Activated naive CD4-positive, alpha-beta T cell (primary cell): ENCODE measurements at places on chromosomes 11 and 22.

GRCh38 chr11:83069441-83070043 lies 2.2 kb downstream of the RAB30 start:
- DNase-seq = no peak

- no peak for DNase-seq
These were observed 550.6 kb downstream of the SOX6 start for GRCh38 chr11:15805726-15806125.

DNA sequence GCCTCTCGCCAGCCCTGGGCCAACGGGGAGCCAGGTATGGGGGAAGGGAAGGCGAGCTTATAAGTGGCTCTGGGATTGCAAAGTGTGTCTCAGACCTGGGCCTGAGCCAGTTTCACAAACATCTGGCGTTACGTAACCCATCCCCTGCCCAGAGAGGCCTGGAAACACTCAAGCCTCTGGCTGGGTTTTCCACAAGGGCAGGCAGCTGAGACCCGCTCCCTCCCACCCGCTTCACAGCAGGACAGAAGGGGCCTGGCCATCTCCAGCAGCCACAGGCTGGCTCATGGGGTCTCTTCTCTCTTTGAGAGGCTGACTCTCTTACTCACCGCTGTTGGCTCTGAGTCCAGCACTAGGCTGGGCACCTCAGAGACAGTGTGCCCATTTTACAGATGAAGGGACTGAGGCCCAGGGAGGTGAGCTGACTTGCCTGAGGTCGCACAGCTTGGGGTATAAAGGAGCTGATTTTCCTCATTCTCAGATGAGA lies 44.5 kb downstream of the TRIOBP start:
- DNase-seq = no peak

DNA sequence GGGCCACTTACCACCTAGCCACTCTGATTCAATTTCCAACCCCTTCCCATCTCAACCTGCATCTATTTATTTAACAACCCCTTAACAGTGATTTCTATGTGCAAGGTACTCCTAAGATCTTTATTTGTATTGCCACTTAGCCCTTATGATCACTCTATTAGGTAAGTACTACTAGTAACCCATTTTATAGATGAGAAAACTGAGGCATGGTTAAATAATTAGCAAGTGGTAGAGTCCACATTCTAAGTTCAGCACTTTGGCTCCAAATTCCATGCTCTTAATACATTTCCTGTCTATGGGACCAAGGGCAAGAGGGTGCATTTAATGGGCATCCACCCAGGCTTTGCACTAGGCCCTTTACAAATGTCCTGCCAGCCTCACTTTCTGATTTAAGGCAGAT lies 38.1 kb upstream of the CSNK2A3 start:
- no peak for DNase-seq

DNA sequence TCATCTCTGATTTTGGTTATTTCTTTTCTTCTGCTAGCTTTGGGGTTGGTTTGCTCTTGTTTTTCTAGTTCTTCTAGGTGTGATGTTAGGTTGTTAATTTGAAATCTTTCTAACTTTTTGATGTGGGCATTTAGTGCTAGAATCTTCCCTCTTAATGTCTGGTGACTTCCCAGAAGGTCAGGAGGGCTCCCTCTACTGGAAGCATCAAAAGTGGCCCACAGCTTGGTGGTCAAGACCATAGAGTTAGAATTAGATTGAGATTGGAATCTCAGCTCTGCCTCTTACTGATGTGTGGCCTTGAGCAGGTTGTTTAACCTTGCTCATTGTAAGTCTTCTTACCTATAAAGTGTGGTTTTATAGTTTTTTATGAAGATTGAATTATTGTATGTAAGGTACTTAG lies 99.3 kb downstream of the FDX1 start:
- no peak for DNase-seq

DNA sequence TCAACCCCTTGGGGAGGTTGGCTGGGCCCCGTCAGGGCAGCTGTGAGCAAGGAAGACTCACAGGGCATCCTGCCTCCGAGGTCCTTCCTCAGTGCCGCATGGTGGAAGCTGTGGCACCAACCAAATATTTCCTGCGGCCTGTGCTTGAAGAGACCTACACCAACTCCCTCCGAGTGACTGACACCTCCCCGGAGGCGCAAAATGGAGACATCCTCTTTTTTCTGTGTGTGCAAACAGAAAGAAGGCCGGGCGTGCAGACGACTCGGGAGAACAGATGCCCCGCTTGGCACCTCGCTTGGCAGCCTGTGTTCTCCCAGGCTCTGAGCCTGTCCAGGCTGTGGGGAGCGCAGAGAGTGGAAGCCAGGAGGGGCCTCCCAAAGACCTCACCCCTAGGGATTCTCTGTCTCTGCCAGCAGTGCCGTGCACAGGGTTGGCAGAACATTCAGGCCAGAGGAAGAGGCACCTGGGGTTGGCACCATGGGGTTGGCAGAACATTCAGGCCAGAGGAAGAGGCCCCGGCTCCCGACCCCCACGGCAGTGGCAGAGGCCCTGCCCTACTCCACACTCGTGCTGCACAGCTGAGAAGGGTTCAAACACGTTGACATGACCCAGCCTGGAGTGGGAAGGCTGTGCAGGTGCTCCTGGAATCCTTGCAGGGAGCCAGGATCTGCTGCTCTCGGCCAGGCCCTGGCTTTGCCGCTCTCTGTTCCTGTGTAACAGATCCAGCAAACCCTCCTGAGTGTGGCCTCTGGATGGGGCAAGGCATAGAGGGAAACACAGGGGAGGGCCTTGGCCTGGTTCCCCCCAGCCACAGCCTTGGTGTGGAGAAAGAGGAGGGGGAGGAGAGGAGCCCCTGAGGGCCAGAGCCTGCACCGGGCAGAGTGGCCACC lies 805.5 kb downstream of the BRD1 start:
- DNase-seq = no peak

- DNase-seq = no peak
These were observed 124.7 kb upstream of the APOA1 start for GRCh38 chr11:116962108-116962507.

DNA sequence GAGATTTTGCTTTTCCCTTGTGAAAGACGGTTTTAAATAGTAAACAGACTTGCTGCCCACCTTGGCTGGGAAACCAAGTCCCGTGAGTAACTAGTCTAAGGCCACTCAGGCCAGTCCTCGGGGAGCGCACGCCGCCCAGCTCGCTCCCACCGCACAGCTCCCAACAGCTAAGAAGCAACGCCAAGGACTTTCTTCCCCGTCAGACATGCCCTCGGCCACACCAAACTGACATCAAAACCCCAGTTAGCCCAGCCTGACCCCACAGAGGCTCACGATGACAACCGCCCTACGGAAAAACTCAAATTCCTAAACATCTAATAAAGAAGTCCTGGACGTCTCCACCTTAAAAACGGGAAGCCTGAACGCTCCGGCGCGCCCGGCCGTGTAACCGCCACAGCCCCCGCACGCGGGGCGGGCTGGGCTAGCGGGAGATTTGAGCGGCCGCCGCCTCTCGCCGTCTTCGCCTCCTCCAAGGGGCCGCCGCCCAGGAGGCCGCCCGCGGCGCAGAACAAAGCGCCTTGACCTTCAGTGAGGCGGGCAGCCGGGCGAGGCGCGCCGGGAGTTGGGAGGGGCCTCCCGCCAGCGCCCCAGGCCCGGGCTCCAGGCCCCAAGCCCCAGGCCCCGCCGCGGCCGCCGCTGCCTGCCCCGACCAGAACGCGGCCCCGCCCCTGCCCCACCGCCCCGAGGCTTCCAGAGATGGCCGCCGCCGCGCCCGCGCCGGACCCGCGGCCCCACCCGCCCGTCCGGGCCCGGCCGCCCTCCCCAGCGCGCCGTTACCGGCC lies 486 bp downstream of the NAP1L4 start:
- DNase-seq = peak; percentile 46

DNA sequence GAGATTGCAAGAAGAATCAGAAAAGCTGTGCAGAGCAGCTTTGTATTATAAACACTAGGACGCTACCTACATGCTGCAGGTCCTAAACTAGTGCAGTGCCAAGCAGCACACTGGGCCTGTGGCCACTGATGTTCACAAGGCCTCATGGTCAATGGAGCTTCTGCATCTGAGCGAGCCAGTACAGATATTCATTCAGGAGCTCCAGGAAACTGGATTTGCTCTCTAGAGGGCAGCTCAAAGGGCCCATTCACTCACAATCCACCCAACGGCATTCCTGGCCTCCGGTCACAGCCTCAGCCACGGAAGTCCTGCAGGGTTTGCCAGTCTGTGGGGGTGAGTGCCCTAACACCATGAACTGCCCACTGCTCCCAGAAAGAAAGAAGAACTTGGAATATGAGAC lies 5.8 kb upstream of the TBC1D10A start:
- no peak for DNase-seq

DNA sequence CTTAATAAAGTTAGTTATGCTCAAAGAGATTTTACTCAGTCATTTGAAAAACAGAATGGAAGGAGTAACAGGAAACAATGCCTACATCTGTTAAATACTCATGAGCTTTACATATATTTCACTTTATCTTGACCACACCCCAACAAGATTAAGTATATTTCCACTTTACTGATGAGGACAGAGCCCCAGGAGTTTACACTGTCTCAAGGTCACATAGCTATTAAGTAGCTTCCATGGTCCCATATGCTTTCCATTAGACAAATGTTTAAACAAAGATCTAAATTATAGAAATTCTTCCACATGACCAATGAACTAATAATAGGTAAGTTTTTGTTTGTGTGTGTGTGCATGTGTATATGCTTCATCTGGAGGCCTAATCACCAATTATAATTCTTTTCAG lies 30.2 kb downstream of the MRTFA start:
- DNase-seq = no peak

- DNase-seq = no peak
These were observed 25.0 kb upstream of the OAF start for GRCh38 chr11:120185706-120186455.

GRCh38 chr11:6531267-6531752 lies 34.2 kb downstream of the DNHD1 start:
- DNase-seq = no peak

GRCh38 chr11:86014221-86014620 lies 54.7 kb downstream of the PICALM start:
- no peak for DNase-seq

- DNase-seq = no peak
These were observed 63.7 kb downstream of the MACROD1 start for GRCh38 chr11:64102005-64102738.

DNA sequence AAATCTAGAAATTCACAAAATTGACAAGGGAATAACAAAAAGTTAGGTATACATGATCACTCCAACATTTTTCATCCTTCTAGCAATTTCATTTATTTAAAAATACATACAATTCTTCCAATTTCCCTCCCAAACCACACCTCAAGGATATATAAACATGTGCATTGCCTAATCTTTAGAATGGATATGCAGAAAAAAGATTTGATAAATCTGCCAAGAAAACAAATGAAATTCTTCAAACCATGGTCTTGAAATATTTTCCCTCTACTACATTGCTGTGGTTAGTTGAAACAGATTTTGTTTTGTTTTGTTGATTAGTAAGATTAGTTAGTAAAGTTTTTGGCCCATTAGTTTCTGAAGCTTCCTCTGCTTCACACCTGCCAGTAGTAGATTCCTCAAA lies 703.3 kb upstream of the CCDC179 start:
- DNase-seq = no peak

DNA sequence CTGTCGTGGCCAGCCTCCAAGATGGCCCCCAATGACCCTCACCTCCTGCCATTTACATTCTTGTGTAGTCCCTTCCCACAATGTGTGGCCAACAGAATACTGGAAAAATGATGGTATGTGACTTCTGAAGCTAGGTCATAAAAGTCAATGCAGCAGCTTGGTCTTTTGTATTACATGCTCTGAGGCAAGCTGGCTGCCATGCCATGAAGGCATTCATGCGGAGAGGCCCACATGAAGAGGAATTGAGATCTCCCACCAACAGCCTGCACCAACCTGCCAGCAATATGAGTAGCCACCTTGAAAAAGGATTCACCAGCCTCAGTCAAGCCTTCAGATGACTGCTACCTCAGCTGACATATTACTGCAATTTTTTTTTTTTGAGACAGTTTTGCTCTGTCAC lies 4.6 kb downstream of the MRTFA start:
- DNase-seq = no peak

DNA sequence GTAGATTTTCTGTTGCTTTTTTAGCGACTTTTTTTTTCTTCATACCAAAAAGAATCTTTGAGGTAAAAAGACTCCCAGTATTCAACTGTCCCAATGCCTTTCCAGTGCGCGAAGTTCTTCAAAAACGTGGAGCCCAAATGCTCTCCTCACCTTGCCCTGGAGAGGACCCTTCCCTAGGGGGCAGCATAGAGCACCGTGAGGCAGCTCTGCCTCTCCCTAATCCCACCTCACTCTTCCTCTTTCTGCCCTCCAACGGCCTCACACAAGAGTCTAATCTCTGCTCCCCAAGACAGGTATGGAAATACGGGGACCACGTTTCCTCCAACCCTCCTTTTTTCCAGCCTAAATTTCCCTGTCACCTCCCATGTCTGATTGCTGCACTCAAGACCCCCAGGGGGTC lies 117.5 kb upstream of the ALX4 start:
- DNase-seq = no peak

DNA sequence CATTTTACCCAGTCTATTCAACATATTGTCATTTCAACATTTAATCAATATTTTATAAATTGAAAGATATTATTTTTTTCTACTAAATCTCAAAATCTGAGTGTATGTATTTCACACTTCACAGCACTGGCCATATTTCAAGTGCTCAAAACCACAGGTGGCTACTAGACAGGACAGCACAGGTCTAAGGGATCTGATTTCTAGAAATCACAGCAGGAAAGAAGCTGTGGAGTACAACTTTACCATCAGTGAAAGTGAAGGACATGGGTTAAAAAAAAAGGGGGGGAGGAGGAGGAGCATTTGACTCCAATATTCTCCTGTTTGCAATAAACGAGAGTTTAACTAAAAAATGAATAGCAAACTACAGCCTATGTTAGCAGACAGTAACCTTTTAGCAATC lies 4.5 kb downstream of the PRDM10 start:
- no peak for DNase-seq

- DNase-seq = no peak
These were observed 185.9 kb upstream of the CCDC90B start for GRCh38 chr11:83471831-83472727.

GRCh38 chr11:2885017-2885677 lies 428 bp downstream of the CDKN1C start:
- DNase-seq = no peak

- no peak for DNase-seq
These were observed 251 bp upstream of the UQCC3 start for GRCh38 chr11:62671236-62671607.

DNA sequence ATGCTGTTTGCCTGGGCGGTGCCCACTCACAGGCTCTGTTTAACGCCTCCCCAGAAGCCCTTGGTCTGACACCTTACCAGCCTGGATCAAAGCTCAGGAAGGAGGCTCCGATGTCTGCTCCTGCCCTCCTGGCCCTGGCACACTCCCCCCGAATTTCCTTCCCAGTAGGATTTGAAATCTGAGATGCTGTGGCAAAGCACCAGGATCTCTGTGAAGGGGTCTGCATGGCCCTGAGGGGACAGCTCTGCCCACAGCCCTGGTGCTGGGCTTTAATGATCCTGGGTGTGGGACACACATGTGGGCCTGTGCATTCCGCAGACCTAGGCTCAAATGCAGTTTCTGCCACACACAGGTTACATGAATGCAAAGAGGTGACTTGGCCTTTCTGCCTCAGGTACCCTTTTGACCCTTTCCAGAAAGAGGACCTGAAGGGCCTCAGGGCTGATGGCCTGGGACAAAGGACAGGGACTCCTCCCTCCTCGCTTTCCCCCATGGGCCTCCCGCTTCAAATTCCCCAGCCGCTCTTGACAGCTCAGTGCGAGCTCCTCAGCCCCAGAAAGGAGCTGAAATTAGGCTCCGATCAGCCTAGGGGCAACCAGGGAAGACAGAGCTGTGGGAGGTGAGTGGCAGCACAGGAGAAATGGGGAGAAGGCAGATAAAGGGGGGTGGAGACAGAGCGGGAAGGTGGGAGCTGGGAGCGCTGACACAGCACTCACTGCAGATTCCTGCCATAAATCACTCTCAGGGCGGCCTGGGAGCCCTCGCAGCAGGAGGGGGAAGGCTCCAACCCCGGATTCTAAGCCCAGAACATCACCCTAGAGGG lies 41.3 kb downstream of the TRIM29 start:
- DNase-seq = no peak
